GM20000 (cell line): ENCODE measurements at places on chromosomes 12 and 14.

DNA sequence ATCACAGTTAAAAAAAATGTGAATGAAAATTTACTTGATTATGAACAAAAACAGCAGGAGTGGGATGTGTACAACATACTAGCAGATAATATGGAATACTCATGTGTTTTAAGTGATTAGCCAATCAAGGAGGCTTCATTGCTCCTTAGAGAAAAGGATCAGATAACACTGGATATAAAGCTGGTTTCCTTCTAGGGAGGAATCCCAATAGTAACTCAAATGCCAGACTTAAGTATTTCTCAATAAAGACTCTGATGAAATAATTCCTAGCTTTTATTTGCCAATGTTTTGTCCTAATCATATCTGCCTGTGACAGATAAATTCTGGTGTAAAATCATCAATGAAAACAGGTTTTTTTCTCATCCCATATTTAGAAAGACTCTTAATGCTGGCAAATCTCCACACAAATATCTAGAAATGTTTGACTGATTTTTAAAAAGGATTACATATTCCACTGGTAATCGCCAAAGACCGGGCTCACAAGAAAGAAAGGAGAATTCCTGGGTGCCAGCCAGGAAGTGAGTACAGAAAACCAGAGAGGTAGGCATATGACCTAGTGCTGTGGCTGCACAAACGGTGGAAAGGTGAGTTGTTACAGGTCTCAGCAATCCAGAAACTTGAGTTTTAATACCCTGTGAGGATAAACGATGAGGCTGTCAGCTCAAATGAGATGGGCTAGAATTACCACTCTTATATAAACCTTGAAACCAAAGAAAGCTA, 108.6 kb upstream of the TTC7B start:
- no peak for DNase-seq

- no peak for DNase-seq
Measured at GRCh38 chr12:93789767-93790166, 112.6 kb downstream of the CRADD start.

GRCh38 chr14:75609116-75609515, 30.7 kb downstream of the FLVCR2 start:
- no peak for DNase-seq

GRCh38 chr12:121769297-121769830, 24.1 kb downstream of the RHOF start:
- DNase-seq = no peak

- DNase-seq = no peak
Measured at GRCh38 chr14:71737760-71738159, 194.5 kb upstream of the RGS6 start.

GRCh38 chr12:19988001-19988400, 380.3 kb upstream of the PDE3A start:
- DNase-seq = no peak

DNA sequence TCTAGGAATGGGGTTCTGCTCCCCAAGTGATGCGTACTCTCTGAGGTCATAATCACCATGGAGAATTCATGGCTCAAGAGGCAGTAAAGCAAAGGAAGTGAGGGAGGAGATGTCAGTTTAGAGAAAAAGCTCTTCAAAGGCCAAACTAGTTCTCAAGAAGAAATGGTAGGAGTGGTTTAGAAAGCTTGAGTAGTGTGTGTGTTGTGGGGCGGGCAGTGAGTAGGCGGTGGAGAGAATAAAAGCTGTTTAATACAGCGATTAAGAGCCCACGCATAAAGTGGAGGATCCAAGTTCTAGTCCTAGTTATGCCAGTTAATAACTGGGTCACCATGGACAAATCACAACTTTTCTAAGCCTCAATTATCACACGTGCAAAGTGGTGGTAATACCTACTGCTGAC, 55.6 kb downstream of the PTPN21 start:
- no peak for DNase-seq

GRCh38 chr14:35295845-35296161, 3.6 kb downstream of the PSMA6 start:
- DNase-seq = no peak

DNA sequence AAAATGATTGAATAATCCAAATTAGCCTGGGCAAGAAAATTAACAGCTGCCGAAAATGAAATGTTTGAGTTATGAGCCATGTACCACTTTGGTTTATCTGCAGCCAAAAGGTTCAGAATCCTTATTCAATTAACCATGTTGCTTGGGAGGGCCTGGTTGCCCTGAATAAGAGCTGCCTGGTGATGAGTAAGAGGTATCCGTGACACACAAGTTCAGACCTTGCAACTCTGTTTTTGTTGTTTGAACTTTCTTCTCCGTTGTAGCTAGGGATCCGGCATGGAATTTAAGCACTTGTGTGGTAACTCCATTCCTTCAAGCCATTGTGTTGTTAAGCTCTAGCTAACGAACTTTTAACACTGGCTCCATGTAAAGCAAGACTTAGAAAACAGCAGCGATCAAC, 35.7 kb downstream of the FOXA1 start:
- no peak for DNase-seq
